Left cardiac atrium (tissue), 4 donors: ENCODE measurements at places on chromosomes 6 and 20. TPM values are rescaled to one million over a fixed set of nuclear protein-coding genes. Genes with fewer than 3 reads are reported as not detected.

DNA sequence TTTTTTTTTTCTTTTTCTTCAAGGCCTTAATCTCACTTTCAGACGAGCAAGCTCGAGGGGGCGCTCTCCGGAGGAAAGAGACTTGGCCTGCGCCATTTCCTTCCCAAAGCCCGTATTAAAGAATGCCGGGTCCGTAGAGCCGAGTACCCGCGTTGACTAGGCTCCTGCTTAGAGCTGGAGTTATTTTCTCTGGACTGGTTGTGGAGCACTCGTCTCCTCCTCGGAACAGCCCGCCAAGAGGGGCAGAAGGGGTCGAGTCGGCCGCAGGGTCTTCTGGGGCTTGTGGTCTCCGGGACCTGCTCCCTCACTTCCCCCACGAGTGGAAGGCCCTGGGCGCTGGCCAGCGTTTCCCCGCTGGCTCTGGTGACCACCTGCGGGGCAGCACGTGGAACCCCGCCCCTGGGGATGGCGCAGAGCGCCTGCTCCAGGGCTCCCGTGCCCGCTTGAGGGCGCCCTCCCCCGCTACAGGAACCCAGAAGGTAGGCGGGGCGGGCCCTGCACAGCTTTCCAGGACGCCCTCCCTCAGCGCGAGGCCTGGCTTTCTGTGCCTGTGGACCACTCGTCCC is 2.7 kb upstream of the MEI4 start:
- DNase-seq, result peak; percentile 42

DNA sequence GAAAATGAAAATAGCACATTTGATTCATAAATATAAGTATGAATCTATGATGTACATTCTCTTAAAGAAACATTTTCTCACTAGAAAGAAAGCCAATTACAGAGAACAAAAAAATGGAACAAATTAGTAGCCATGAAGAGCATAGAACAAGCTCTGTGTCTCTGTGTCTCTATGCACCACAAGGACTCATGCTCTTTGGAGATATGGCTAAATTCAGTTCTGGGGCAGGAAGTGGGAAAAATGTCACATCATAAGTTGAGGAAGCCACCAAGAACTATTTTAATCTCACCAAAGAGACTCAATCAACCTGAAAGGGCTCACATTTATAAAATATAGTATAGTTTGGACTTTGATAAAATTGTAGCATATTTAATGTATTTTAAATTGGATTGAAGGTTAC is 1259.8 kb upstream of the GJE1 start:
- DNase-seq, result no peak

DNA sequence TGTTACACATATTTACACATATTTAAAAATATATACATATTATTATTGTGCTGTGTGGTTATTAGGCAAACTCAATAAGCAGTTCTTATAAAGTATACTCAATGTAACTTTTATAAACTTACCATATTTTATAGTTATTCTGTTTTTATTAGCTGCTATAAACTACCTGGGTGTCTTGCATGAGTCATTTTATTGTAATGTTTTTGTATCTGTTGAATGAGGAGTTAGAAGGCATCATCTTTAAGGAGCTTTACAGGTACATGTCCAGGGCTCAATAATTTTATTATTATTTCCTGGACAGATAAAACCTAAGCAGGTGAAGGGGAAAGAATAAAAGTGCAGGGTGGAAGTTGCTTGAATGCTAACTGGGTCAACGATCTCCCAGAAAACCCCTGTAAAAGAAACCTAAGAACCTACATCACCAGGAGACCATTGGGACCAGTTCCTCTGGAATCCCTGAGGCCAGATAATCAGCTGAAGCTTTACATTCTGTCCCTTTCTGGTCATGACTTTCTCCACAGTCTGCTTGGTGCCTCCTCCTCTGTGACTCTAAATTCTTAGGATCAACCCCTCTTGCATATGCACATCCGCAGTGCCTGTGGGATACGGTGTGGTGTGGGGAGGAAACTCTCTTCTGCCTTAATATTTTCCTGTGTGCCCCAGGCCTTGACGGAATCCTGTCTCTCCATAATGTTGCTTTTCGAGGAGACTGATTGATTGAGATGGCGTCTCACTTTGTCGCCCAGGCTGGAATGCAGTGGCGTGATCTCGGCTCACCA is 38.0 kb downstream of the TRIM38 start:
- no peak for DNase-seq

GRCh38 chr6:4294636-4295035 is 159.3 kb upstream of the ECI2 start:
- no peak for DNase-seq

- DNase-seq, result no peak
Observed at GRCh38 chr20:45282700-45283550, 23.7 kb upstream of the RBPJL start.

- no peak for DNase-seq
Observed at GRCh38 chr6:135146162-135146934, 34.8 kb upstream of the MYB start.

GRCh38 chr6:44667226-44667625 is 279.7 kb downstream of the CDC5L start:
- no peak for DNase-seq

DNA sequence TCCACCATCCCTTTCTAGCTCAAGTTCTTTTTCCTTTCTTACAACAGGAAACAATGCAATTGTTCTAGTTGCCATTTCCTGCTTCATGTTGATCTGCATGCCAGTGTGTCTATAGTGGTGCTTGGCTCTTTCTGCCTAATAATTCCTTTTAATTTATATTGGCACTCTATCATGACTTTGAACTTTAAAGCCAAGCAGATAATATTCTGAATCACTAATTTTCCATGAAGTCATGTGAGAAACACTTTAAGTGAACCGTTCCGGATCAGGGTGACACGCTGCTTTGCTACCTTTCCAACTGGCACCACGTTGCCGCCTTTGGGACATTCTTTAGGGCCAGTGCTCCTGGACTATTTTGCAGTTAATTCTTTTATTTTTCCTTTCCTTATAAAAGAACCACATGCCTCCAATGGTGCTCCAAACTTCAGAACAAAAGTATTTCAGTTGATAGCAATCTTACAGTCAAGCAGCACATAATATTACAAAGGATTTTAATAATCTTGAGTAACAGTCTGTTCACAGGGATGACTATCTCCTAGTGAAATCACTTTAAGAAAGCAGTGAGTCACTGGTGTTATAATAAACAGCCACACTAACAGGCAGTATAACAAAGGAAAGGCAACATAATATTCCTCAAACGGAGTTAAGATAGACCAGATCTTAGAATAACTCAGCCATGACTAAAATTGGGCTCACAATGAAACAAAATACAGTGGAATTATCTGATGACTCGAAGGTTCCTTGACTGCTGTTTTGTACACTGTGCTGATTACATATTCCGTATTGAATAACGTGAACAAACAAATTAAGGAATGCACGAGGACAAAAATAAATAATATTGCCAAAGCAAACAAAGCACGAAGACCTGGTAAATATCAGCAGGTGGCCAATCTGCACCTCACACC is 19.0 kb upstream of the BLOC1S5 start:
- DNase-seq, result peak; percentile 41

GRCh38 chr6:99612551-99613408 is 6.1 kb downstream of the PRDM13 start:
- DNase-seq, result no peak

GRCh38 chr20:36435592-36436541 is 105.5 kb upstream of the MYL9 start:
- peak; percentile 80 for DNase-seq

GRCh38 chr6:38507173-38507572 is 132.6 kb downstream of the BTBD9 start:
- no peak for DNase-seq

DNA sequence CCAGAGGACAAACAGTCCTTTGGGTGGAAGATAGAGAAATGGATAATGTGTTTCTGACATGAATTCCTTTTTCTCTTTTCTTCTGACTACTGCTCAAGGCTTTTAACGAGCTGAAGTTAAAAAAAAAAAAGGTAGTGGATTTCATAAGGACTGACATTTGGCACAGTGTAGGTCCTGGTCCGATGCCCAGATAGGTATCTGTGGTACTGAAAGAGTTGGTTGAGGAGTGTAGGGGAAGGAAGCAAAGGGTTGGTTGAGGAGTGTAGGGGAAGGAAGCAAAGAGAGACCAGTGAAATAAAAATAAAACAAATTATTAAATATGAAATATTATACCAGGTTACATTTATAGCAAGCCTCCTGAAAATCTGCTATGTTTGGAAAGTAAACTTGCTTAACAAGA is 11.8 kb downstream of the UTRN start:
- DNase-seq, result peak; percentile 39

DNA sequence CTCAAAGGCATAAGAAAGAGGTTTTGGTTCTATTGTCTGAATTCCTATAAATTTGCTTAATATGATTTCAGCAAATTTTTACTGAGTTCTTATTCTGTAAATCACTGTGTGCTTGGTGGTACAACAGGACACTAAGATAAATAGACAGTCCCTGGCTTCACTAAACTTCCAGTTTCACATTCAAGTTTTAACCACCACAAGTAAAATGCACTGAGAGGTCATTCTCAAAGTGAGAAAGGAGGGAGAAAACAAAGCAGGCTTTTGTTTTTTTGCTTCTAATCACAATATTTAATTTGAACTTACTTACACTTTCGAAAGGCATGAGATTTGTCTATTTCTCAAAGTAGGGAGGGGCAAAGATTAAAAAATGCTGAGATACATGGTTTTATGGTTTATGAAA is 445.7 kb downstream of the CDC5L start:
- DNase-seq, result no peak

The PRR18 gene
- 0.65 TPM for total RNA-seq

The CALHM6 gene
- 2.3 TPM for total RNA-seq

The NHSL1 gene
- total RNA-seq, result 45.1 TPM

The OLIG3 gene
- not detected for total RNA-seq

The ADGB gene
- total RNA-seq, result not detected

The STMND1 gene
- total RNA-seq, result not detected

The MDFI gene
- 9.2 TPM for total RNA-seq

The HLA-DRB1 gene
- 45.9 TPM for total RNA-seq

The EBF4 gene
- 4.4 TPM for total RNA-seq
